CD4-positive, alpha-beta T cell (primary cell): ENCODE measurements at places on chromosomes 7 and 10. TPM values are rescaled to one million over a fixed set of nuclear protein-coding genes. Genes with fewer than 3 reads are reported as not detected.

DNA sequence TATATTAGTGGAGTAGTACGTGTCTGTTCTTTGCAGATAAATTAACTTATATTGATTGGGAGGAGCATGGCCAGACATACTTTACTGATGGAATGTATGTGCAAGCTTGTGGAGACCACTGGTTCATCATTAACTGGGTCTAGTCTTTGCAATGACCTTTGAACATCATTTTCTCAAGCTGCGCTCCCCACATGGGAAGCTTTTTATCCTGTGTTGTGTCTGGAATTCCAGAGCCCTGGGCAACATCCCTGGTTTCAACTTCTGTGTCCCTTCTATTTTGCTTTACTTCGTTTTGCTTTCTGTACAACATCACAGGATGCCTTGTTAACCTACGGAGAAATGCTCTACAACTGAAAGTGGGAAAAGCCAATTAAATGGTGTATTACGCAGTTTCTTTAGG, 38.3 kb downstream of the MACROH2A2 start:
- no peak overlapping the region for H3K27ac ChIP-seq
- H3K27me3 ChIP-seq, result no peaks in the 10 kb centered on the region
- DNase-seq, result no peak
- H3K36me3 ChIP-seq, result peaks cover 7% of the 10 kb centered on the region
- H3K4me3 ChIP-seq, result no peak overlapping the region
- H3K4me1 ChIP-seq, result peaks cover 34% of the 10 kb centered on the region

GRCh38 chr10:97550336-97551149, 22.0 kb upstream of the ANKRD2 start:
- no peak overlapping the region for H3K4me3 ChIP-seq
- H3K4me1 ChIP-seq, result peaks cover 4% of the 10 kb centered on the region
- H3K36me3 ChIP-seq, result no peaks in the 10 kb centered on the region
- H3K27ac ChIP-seq, result no peak overlapping the region
- DNase-seq, result no peak
- no peaks in the 10 kb centered on the region for H3K27me3 ChIP-seq

HABP2 gene
- total RNA-seq, result not detected

ATOH7 gene
- not detected for total RNA-seq
